Vein endothelial cell (primary cell): ENCODE measurements at places on chromosomes 12 and 14. TPM values are rescaled to one million over a fixed set of nuclear protein-coding genes. Genes with fewer than 3 reads are reported as not detected.

ERC1 gene
- 34.7 and 35.3 TPM in 2 replicates for total RNA-seq

PLA2G1B gene
- total RNA-seq = not detected in 2 replicates

AKAP3 gene
- 0.65 and 1.1 TPM in 2 replicates for total RNA-seq

E2F7 gene
- 19.3 and 35.9 TPM in 2 replicates for total RNA-seq

NTN4 gene
- 288 and 387 TPM in 2 replicates for total RNA-seq
